CD8-positive, alpha-beta memory T cell (primary cell): ENCODE measurements at places on chromosomes 3 and 15.

- no peak for DNase-seq
Measured at GRCh38 chr3:182713743-182714517, 79.4 kb upstream of the ATP11B start.

DNA sequence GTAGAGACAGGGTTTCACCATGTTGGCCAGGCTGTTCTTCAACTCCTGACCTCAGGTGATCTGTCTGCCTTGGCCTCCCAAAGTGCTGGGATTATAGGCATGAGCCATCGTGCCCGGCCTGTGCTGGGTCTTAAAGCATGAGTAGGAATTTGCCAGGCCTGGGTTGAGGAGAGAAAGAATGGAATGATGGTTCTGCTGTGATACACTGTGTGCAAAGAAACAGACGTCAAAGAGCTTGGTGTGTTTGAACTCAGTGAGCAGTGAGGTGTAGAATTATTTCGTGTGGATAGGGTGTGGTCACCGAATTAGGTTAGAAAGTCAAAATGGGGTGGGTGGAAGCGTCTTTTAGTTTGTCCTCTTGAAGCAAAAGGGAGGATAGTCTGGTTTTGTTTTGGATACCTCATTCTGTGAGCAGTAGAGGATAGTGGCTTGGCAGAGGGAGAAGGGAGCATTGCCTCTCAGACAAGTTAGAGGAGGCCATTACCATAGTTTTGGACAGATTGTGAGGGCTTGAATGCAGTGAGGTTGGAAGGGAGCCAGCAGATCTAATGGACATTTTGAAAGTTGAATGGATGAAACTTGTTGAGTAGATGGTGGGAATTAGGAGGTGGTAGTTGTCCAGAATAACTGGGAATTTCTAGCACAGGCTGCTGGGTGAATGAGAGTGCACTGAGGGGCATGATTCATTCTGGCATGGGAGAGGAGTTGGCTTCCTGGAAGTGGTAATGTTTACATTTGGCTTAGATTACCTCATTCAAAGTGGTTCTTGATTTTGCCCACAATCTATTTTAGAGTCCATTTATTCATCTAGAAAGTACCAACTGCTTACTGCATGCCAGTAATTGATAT is 27.2 kb downstream of the AKAP13 start:
- no peak for DNase-seq

DNA sequence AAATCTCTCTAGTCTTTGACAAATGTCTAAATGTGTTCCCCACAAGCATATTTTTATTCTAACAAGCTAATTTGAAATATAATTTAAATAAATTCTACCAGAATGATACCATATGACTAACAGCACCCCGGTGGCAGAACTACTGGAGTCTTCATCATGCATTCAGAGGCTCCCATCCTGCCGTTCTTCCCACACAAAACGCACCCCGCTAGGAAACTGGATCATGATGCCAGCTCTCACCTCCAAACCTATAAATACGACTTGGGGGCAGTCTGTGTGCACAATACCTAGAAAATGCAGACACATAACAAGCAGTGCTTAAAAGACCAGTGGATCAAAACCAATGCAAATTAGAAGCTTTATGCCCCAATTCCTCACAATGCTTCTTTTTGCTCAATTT is 8.5 kb downstream of the HOMER2 start:
- DNase-seq: no peak

DNA sequence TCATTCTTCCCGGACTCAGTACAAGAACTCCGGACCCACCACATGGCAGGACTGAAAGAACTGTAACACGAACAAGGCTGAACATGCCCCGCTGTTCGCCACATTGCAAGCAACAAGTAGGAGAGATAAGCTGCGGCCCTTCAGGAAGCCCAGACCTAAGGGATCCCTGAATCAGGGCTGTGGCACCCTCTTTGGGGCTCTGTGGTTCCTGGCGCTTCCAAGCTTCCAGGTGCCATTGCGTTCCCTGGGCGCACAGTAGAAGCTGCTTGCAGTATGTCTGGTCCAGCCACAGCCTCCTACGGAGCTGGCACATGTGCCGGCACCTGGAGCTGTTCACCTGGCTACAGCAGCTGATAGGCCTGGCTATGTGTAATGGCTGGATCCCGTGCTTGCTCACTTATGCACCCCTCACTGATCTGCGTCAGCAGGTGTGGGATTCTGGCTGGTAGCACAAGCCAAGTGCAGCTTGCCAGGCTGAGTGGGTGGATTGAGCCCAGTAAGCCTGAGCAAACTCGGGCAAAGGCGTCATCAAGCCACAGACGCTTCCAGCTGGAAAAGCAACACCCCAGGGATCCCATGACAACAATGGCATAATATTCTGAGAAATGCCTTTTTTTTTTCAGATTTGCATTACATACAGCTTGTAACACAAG is 748.6 kb upstream of the GBE1 start:
- no peak for DNase-seq

DNA sequence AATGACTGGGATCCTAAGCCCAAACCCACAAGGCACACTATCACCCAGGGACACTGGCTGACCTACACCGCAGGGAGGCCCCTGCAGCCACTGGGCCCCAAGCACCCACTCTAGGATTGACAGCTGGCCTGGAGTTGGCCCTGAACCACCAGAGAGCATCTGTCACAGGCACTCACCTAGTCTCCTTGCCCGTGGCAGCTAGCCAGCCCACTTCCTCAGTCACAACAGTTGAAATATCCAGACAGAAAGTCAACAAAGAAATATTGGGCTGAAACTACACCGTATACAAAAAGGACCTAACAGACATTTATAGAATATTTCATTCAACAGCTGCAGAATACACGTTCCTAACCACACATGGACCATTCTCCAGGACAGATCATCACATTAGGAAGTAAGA is 5.2 kb upstream of the SPINK8 start:
- no peak for DNase-seq
